ENCODE measurements at places on chromosomes 3 and 15.
A peak's percentile ranks its signal among the peaks of the same experiment; 100 is the strongest.

GRCh38 chr3:36991923-36992805 is 767 bp downstream of the EPM2AIP1 start:
- DNase-seq = no peak

DNA sequence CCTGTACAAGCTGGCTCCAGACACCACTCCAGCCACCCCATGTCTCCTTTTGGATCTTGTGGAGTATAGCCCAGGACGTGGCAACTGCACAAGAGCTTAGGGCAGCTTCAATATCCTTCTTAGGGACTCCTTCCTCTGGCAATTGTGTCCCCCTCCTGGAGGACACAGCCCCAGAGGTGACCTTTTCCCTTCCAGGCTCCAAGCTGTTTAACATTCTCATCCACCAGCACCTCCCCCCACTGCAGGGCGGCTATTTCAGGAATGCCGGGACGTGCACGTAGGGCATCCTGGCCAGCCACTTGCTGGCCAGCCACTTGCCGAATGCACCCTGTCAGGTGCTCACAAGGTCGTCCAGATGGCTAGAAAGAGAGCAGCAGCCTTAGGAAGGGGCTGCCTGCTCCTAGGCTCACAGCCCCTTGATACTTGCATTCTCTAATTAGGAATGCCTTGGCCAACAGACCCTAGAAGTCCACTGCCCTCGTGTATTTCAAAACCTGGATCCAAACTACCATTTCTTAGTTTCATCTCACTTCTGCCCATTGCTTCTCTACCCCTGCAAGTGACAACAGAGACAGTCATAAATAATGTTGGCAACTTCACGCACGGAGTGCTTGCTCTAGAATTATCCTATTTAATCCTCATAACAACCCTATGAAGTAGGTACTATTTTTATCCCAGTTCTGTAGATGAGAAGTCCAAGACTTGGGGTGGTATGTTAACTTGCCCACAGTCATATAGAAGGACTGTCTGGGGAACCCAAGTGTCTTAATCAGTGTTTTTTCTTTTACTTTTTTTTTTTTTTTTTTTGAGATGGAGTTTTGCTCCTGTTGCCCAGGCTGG is 24.5 kb upstream of the IDH2 start:
- no peak for DNase-seq

- no peak for DNase-seq
Observed at GRCh38 chr15:74785194-74786032, 3.5 kb downstream of the CSK start.

- no peak for DNase-seq
Observed at GRCh38 chr15:75164625-75165350, 36.9 kb upstream of the C15orf39 start.

DNA sequence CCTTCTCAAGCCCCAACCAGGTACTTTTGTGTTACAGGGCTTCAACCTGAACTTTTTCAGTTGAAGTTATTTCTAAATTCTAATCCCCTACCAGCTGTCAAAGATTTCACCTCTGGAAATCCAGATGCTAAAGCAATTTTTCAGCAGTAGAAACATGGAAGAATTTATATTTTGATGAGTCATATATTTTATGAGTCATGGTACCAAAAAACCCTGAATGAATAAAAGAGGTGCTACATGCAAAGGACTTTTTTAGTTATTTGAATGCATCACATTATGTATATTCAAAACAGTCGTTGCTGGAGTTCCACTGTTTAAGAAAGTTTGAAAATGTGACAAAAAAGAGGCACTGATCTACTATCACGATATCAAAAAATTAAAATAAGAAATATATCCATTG is 96.0 kb upstream of the ZNF385D start:
- no peak for DNase-seq

- no peak for DNase-seq
Observed at GRCh38 chr3:109257269-109257668, 59.0 kb downstream of the DPPA2 start.

- no peak for DNase-seq
Observed at GRCh38 chr15:42405863-42406482, 46.7 kb downstream of the CAPN3 start.

DNA sequence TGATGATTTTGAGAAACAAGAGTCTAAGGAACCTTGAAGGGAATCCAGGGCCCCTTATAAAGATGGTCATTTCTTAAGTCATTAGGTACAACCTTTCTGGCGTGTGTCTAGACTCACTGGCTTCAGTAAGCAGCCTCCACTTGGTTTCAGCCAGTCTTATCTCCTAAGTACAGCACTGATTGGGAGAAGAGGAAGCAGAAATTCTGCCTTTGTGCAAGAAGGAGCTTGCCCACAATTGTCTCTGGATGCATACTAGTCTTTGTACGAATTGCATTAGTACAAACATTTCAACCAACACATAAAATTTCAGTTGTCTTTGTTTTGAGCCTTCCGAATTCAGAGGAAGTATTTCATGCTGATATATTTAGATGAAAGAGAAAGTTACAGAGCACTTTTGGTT is 139.4 kb downstream of the SLCO3A1 start:
- DNase-seq = no peak

- no peak for DNase-seq
Observed at GRCh38 chr3:41356775-41357174, 157.5 kb downstream of the CTNNB1 start.

- no peak for DNase-seq
Observed at GRCh38 chr3:55247666-55248065, 239.4 kb downstream of the WNT5A start.

DNA sequence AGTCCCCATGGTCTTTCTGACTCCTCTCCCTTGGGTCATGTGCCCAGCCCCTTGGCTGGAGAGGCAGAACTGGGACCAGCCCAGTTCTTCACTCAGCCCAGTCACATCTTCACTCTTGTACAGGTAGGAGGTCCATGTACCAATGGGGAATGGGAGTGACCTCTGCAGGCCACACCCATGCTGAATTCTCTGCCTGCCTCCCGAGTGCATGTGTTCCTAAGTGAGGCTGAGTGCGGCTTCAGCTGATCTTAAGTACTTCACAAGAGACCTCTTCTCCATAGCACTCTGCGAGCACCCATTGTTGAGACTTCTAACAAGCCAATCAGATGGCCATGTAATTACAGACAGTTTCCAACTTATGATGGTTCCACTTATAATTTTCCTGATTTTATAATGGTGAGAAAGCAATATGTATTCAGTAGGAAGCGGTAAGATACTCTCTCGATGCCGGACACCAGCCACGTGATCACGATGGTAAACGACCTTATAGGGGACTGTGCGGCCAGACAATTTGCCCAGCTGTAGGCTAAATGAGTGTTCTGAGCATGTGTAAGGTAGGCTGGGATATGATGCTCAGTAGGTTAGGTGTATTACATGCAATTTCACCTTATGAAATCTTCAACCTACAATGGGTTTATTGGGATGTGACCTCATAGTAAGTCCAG is 112.1 kb downstream of the KLF13 start:
- DNase-seq = no peak

DNA sequence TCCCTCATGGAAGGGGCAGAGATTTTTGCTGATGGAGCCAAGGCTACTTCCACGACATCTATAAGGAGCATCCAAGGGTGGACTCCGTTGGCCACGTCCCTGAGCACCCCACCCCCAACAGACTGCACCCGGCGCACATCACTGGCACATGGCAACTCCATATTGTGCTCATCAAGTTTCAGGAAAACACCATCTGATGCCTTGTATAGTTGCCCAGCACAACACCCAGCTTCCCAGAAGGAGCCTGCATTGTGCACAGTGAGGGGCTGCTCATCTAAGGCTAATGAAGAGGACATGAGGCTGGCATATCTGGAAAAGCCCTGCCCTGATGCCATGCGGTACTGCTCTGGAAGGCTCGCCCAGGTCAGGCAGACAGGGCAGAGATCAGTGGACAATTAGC is 15.0 kb upstream of the CACNA2D2 start:
- no peak for DNase-seq

DNA sequence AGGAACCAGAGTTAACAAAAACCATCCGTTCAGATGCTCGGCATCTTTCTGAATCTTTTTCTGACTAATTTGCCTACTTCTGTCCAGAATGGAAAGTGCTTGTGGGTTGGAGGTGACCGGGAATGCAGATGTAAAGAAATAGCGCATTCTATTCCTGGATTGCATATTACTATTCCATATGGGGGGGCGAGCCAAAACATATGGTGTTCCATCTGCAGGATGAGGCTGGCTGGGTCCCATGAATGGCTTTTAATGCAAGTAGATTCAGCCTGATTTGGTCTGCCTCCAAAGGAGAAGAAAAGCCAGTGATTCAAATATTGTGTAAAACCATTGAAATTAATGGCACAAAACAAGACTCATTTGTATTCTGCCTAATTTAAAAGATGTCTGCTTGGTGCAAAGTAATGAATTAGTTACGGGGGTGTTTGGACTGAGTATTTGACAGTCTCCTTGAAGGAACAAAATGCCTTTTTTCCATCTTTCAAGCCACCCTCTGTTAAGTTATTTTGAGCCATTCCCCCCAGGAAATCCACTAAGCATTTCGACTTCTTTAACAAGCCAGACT is 99.0 kb downstream of the ST8SIA2 start:
- DNase-seq = no peak

DNA sequence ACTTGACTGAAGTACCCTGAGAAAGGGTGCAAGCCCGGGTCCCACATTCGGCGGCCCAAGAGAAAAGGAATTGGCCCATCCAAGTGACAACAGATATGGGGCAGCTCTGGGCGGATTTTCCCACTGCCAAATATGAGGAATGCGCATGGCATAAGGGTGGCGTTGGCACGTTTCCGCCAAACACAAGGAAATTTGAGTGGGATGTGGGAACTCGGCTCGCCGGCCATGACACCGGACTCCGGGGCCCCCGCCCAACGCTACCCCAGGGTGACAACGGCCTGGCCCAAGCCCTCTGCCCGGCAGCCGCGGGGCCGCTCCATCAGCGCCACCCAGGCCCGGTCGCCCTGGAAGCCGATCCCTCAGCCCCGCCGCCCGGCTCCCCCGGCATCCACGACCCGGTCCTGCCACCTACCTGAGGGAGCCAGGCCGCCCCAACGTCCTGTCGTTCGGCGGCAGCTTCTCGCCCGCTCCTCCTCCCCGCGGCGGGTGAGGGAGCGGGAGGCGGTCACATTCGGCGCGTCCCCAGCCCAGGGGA is 449 bp downstream of the RAF1 start:
- peak; percentile 24 for DNase-seq

DNA sequence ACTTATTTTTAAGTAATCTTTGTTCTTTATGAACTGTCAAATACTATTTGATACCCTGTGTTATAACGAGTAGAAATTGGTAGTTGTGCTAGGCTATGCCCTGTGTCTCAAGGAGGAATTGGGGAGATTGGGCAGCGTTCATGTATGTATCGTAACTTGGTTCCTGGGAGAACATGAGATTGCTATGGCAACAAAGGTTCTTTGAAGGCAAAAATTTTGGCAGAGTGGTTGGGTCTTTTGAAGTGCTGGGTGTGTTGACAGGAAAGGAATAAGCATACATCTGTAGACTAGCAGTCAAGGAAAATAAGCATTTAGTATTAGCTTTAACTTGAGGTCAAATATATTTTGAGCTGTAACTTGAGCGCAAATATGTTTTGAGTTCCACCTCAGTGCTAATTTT is 45.3 kb downstream of the TCF12 start:
- DNase-seq = no peak

DNA sequence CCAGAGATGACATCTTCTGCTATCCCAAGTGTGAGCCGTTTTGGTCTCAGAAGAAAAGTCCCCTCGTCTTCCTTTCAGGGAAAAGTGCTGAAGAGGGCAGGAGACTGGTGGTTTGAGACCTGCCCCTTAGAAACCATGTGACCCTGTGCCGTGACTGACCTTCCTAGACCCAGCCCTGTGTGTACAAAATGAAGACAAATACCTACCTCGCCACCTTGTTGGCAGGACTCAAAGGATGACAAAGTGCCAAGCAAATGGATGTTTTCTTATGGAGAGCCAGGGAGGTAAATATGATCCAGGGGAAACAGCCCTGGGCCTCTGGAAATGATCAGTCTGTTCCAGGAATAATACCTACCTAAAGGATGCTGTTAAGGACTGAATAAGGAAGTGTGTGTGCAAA is 41.3 kb downstream of the FAM174B start:
- no peak for DNase-seq

GRCh38 chr3:20930034-20930433 is 744.0 kb upstream of the SGO1 start:
- DNase-seq = no peak

- no peak for DNase-seq
Observed at GRCh38 chr3:5057272-5057671, 64.8 kb upstream of the ARL8B start.

DNA sequence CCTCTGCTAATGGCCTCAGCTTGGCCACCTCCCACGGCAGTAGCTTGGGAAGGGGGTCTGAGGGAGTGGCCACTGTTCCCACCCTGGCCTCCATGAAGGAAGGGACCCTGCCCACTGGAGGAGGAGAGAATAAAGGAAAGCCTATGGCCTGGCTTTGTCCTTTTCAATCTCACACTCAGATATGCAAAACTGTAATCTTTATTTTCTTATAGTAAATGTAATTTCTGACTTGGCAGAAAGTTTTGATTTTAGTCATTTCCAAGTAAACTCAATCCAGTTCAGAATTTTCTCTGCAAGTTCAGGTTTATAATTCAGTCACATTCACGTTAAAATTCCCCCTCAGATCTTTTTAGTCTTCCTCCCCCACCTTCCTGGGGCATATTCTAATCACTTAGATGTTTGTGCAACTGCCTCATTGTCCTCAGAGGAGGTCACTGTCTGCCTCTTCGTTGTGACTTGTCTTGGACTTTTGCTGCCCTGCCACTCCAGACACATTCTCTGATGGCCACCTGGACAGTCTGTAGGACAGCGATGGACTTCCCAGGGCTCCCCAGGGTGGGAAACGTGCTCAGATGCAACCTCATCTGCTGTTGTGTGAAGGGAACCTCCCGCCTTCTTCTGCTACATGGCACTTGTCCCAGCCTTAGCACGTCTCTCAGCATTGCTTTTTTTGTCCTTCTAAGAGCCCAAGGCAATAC is 222.8 kb upstream of the TBL1XR1 start:
- no peak for DNase-seq

- no peak for DNase-seq
Observed at GRCh38 chr15:33148129-33148751, 46.3 kb downstream of the FMN1 start.

DNA sequence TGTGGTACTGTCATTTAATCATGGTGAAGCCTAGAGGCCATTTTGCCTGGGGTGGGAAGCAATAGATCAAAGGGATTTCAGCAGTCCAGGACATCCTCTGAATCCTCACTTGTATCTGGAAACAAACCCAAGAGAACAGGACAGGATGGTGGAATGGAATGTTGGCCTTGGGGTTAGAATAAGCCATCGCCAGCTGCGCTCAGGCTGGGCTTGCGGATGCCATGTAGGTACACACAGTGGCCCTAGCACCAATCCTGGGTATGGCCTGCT is 76.5 kb upstream of the ALDH1A3 start:
- no peak for DNase-seq

DNA sequence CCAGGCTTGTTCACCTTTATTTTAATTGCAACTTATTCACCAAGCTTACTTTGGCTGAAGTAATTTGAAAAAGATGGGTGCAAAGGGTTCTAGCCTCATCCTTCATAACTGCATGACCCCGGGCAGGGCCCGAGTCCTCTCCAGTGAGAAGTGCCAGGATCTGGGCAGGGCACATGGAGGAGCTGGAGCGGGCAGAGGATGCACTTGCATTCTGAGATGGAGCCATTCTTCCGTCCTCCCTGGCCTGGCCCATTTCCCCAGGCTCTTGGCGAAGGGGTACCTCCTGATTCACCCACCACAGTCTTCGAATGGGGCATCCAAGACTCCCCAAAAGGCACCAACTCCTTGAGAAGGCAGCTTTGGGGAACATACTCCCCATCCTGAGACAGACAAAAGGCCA is 22.5 kb upstream of the PLXND1 start:
- DNase-seq = no peak
